Progenitor cell of endocrine pancreas (in vitro differentiated cells): ENCODE measurements at places on chromosomes 1 and 21.

GRCh38 chr21:29682800-29683199, 257.0 kb downstream of the GRIK1 start:
- no peak for DNase-seq

GRCh38 chr1:78839704-78840277, 166.7 kb downstream of the ADGRL4 start:
- peak; percentile 17 for DNase-seq

- no peak for DNase-seq
These were observed 378.9 kb downstream of the PLPP3 start for GRCh38 chr1:56200442-56200841.

GRCh38 chr1:204524986-204525385, 8.8 kb downstream of the MDM4 start:
- no peak for DNase-seq

DNA sequence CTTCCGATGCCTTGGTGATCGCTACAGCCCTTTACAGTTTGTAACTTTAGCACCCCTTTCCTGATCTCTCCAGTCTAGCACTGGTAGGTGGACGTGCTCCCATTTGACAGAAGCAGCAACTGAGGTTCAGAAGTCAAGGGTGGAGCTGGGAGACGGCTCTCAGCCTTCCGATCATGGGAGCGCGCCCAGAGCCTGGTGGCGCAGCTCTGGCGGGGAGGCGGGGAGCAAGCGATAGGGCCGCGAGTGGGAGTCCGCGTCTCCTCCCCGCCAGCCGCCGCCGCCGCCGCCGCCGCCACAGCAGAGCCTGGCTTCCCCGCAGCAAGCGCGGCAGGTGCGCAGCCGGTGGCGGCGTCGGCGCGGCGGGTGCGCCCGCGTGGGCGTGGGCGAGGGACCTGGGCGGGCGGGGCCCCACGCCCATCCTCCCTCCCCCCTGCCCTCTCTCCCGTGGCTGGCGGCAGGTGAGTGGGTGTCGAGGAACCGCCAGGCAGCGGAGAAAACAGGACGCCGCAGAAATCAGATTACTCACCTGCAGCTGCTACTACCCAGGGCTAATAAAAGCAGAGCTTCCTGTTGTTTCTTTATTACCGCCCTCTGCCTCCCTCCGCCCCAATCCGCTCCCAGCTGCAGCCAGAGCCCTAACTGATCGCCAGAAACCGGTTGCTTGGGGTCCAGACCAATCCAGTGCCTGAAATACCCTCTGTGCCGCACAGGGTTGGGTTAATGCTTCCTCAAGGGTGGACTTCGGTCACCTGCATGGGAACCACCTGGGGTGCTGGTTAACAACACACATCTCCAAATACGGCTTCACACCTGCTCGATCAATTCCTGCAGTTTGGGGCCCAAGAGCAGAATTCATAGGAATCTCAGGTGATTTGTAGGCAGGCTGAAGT, 60.2 kb upstream of the ID3 start:
- peak; percentile 45 for DNase-seq

DNA sequence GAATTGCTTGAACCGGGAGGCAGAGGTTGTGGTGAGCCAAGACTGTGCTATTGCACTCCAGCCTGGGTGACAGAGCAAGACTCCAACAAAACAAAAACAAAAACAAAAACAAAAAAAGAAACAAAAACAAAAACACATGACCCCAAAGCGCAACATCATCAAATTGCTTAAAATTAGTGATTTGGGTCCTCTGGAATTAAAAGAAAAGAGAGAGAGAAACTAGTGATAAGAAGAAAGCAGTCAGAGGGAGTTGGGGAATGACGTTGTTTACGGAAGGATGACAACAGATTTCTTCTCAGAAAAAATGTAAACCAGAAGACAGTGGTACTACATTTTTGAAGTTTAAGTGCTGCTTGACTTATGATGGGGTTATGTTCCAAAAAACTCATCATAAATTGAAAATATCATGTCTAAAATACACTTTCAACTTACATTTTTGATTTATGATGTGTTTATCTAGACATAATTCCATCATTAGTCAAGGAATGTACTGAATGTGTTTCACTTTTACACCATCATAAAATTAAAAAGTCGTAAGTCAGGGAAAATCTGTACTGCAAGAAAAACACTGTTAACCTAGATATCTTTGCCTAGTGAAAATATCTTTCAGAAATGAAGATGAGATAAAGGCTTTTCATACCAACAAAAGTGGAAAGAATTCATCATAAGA, 88.0 kb downstream of the MT1HL1 start:
- no peak for DNase-seq

GRCh38 chr1:229973297-229973612, 93.8 kb upstream of the GALNT2 start:
- DNase-seq, result no peak

- DNase-seq, result no peak
These were observed 411.0 kb upstream of the ESRRG start for GRCh38 chr1:217133958-217134856.

DNA sequence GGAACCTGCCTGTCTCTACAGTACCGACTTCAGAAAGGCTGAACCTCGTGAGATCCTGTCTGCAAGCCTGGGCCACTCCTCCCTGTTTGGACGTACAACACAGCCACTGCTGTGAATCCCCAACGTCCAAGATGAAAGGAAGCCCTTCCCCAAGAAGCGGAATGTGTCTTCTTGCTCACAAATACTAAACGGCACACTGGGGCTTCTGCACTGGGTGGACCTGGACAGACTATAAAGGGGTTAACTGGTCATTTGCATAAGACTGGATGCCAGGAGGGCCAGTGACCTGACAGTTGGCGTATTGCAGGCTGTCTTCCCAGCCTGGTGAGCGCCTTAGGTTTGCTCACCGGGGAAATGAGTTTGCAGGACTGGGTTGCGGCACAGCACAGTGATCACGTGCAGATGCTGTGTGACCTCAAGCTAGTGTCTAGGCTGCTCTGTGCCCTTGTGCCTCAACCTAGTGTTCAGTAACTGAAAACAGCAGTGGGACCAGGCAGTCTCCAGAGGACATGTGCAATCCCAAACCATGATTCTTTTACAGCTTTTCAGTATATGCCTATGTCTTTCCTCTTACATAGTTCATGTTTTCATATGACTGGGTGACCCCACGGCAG, 19.5 kb upstream of the AJAP1 start:
- no peak for DNase-seq

DNA sequence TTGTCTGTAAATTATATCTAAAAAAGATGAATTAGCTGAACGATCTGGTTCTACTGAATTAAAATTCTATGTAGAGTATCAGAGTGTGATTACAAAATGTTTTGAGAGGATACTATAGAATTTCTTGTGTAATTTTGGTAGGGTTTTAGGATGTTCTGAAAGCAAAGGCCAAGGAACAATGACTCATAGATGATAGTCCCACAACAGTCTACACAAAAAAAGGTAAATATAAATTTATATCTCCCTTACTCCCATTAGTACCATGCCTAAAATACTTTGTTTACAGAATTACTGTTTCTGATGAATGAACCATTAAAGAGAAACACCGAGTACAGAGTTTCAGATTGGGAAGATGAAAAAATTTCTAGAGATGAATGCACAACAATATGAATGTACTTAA, 9.5 kb downstream of the EDEM3 start:
- DNase-seq, result no peak

GRCh38 chr1:31798433-31799195, 17.2 kb downstream of the SPOCD1 start:
- DNase-seq, result no peak

GRCh38 chr1:174809755-174810280, 189.9 kb upstream of the CACYBP start:
- DNase-seq, result no peak

- DNase-seq, result no peak
These were observed 896 bp upstream of the PLA2G2A start for GRCh38 chr1:19980314-19980713.

GRCh38 chr1:182101415-182102042, 40.0 kb upstream of the ZNF648 start:
- peak; percentile 48 for DNase-seq

DNA sequence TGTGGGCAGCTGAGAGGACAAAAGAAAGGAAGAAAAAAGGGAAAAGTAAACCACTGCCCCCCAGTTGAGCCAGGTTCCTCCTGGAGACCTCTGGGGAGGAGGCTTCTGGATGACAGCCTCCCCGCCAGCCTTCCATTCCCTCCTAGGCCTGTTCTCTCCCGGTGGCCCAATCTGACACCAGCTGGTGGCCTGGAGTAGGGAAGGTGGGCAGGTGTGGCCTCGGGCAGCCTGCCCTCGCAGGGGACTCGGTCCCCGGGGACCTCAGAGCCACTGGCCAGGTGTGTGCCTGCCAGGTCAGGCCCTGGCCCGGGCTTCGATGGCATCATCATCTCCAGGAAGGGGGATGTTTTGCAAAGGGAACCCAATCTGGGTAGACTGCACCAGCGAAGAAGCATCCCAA, 159.0 kb downstream of the CASZ1 start:
- no peak for DNase-seq

DNA sequence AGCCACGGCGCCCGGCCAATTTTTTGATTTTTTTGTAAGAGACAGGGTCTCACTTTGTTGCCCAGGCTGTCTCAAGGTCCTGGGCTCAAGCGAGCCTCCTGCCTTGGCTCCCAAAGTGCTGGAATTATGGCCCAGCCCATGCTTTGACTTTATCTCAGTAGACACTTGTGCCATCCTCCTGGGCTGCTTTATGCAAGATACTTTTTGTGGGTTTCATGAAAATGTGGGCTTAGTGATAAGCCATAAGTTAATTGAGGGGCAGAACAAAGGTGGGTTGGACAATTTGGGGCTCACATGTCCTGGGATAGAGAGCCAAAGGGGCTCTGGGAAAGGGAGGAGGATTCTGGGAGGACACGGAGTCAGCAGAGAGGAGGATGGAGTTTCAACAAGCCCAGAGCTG, 22.0 kb downstream of the ALPL start:
- DNase-seq, result no peak

DNA sequence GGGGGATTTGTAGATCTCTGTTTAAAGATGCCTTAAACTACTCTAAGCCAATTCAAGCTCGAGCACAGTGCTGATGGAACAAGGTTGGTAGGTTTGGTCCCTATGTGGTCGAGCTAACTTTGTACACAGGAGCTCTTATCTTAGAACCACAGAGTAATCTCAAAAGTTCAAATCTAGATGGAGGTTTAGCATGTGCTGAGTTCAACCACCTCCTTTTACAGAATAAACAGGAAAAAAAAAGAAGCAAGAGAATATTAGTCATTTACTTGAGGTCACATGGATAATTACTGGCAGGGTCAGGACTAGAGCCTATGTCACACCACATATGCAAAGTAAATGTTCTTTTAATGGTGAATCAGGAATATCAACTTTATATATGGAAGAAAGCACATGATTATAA, 86.2 kb downstream of the DTL start:
- no peak for DNase-seq

- DNase-seq, result no peak
These were observed 42.1 kb upstream of the ARHGAP29 start for GRCh38 chr1:94279462-94279861.

DNA sequence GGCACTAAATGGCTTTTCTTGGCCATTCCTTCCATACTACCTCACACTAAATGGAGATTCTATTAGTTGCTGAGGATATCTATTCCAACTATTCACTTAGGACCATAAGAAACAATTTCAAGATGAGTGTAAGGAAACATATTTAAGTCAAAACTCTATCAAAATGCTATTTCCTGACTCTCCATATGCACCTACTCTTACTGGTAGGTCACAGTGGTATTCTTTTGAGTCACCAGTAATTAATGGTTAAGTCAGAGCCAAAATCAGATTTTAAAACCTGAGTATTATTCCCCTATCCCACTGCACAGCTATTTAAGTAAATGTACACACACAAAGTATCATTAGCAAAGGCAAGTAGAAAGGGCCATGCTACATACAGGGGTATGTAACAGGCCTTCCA, 50.3 kb downstream of the ARID4B start:
- no peak for DNase-seq

GRCh38 chr1:224563666-224564065, 52.5 kb upstream of the CNIH3 start:
- no peak for DNase-seq

- no peak for DNase-seq
These were observed 110.0 kb upstream of the COL11A1 start for GRCh38 chr1:103218369-103218768.

- DNase-seq, result no peak
These were observed 55.4 kb upstream of the KIF26B start for GRCh38 chr1:245099401-245099800.

GRCh38 chr1:43279666-43280065, 5.7 kb downstream of the C1orf210 start:
- no peak for DNase-seq

- DNase-seq, result peak; percentile 18
These were observed 807 bp downstream of the CEP85 start for GRCh38 chr1:26234644-26235370.

DNA sequence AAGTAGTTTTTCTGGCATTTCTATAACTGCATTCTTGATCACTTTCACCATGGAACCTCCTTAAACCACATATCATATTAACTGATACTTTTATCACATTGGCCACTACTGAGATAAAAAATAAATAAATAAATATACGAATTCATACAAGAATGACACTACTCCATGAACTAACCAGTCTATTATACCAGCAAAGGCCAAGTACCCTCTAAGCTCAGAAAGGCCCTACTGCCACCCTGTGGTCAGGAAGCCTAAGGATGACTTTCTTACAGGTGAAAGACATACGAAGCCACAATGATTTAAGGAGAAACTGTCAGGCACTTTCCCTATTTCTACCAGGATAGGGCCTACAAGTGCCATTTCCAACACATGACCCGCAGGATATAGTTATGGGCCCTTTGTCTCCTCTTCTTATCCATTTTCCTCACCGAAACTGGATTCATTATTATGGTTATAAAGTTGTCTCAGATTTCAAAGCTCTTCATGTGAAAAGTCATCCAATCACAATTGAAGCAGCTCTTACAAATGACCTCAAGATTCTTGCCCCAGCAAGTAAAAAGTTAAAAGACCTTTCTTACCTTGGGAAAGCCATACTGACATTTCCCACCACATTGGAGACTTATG, 23.9 kb downstream of the DNAJC8 start:
- DNase-seq, result peak; percentile 41

DNA sequence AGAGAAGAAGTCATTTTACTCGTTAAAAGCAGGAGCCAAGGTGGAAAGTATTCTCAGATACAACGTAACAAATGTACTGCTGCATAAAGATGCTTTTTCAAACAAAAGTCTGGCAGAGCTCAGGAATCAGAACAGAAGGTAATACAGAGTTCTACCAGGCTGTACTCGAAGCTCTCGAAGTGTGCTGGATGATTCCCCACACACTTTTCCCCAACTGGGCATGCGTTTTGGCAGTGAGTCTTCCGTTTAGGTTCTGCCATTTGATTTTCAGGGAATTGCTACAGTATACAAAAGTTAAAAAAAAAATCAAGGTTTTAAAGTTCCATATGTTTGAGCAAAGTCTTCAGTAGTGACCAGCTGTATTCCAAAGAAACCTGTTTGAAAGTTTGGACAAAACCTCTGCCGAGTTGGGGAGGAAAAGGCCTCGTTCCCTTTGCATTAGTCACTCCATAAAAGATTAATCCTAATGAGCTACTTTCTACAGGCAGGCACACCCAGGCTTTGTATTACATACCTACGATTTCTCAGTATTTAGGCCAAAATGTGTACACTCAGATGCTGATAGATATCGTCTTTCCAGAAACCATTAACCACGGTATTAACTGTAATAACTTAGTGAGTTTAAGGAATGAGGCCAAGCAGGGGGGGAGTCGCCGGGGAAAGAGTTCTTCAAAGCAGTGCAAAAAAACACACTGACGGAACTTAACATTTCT, 477.1 kb downstream of the LMO4 start:
- no peak for DNase-seq
